ENCODE measurements at places on chromosomes 6 and 20. TPM values are rescaled to one million over a fixed set of nuclear protein-coding genes. Genes with fewer than 3 reads are reported as not detected.

- no peak overlapping the region for H3K4me3 ChIP-seq
- H3K4me1 ChIP-seq, result no peaks in the 10 kb centered on the region
- H3K27ac ChIP-seq, result no peak overlapping the region
- H3K36me3 ChIP-seq, result no peaks in the 10 kb centered on the region
- peaks cover 4% of the 10 kb centered on the region for H3K27me3 ChIP-seq
- DNase-seq, result peak; percentile 23
Measured at GRCh38 chr6:7268816-7269555, 44.0 kb downstream of the SSR1 start.

DNA sequence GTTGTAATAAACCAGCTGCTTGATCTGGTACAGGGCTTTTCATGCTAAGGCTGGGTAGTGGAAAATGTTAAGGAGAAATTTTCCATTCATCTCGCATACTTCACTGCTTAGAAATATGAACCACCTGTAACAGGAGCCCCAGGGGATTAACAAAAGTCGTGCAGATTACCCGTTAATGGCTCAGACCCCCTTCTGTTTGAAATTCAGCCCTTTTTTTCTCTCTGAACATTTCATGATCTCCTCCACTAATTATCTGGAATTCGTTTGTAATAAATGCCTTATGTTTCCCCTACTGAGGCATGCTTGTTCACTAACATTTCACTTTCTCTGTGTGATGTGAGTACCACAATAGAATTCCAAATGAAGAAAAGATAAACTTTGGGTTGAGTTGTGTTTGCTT lies 336.4 kb upstream of the HSF2 start:
- H3K36me3 ChIP-seq, result no peaks in the 10 kb centered on the region
- H3K27ac ChIP-seq, result no peak overlapping the region
- no peaks in the 10 kb centered on the region for H3K4me1 ChIP-seq
- H3K4me3 ChIP-seq, result no peak overlapping the region

- H3K27me3 ChIP-seq, result peaks cover 19% of the 10 kb centered on the region
- peaks cover 27% of the 10 kb centered on the region for H3K4me1 ChIP-seq
- DNase-seq, result no peak
- no peak overlapping the region for H3K4me3 ChIP-seq
- no peaks in the 10 kb centered on the region for H3K36me3 ChIP-seq
- H3K27ac ChIP-seq, result no peak overlapping the region
Measured at GRCh38 chr6:43250992-43251373, 7.7 kb downstream of the TTBK1 start.

DNA sequence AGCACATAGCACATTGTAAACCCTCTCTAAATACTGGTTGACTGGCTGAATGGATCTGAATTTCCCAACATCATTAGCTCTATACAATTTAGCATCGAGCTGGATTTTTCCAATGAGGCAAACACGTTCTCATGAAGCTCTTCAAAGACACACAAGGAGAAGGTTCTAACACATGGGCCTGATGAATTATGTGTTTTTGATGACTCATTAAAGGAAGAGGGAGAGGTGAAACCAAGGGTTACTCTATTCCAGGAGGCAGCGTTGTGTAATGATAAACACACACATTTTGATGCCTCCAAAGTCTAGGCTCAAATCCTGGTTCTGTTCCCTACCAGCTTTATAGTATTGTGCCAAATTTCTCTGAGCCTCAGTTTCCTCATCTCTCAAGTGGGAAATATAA lies 84.3 kb downstream of the PFDN4 start:
- no peak for DNase-seq
- H3K4me3 ChIP-seq, result no peak overlapping the region
- H3K36me3 ChIP-seq, result no peaks in the 10 kb centered on the region
- no peaks in the 10 kb centered on the region for H3K4me1 ChIP-seq

DNA sequence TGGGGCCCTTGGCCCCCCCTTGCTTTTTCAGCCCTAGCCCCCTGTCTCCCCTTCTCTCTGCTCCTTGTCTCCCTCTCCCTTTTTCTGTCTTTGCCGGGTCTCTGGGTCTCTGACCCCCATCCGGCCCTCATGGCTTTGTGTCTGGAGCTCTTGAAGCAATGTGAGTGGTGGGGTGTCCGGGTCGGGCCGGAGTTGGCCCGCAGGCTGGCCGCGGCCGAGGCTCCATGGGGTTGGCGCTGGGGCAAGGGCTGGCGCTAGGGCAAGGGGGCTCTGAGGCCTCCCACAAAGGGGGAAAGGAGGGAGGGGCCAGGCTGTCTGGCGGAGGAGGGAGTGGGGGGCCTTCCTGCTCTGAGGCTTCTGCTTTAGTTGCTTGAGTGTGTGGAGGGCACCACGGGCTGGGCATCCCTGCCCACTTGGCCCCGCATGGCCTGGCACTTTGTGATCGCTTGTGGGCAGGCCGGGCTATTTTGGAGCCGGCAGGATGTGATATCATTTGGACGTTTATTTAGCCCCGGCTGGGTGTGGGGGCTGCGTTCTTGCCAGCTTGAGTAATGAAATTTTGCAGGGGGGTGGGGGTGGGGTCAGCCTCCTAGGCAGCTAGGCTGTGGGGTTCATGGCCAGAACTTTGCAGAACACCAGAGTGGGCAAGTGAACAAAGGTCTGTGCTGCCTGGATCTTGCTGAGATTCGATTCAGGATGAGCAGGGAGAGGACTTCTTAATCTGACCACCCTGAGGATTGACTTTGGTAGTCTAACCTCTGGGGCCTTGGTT lies 78.7 kb upstream of the MYL9 start:
- DNase-seq, result no peak
- no peaks in the 10 kb centered on the region for H3K27me3 ChIP-seq
- H3K4me1 ChIP-seq, result peaks cover 62% of the 10 kb centered on the region
- no peaks in the 10 kb centered on the region for H3K36me3 ChIP-seq

The TMEM244 gene
- total RNA-seq, result 0.73 TPM

- peaks cover 46% of the 10 kb centered on the region for H3K4me1 ChIP-seq
- peaks cover 15% of the 10 kb centered on the region for H3K36me3 ChIP-seq
- DNase-seq, result no peak
- H3K4me3 ChIP-seq, result no peak overlapping the region
- H3K27me3 ChIP-seq, result no peaks in the 10 kb centered on the region
Measured at GRCh38 chr20:38092915-38093314, 59.4 kb downstream of the RPRD1B start.

- peaks cover 6% of the 10 kb centered on the region for H3K36me3 ChIP-seq
- no peak overlapping the region for H3K4me3 ChIP-seq
- no peaks in the 10 kb centered on the region for H3K27me3 ChIP-seq
- peaks cover 4% of the 10 kb centered on the region for H3K4me1 ChIP-seq
- DNase-seq, result no peak
Measured at GRCh38 chr6:139433631-139434419, 59.4 kb upstream of the CITED2 start.

- no peak for DNase-seq
- no peaks in the 10 kb centered on the region for H3K4me1 ChIP-seq
- no peak overlapping the region for H3K27ac ChIP-seq
- H3K36me3 ChIP-seq, result no peaks in the 10 kb centered on the region
Measured at GRCh38 chr6:37761554-37762271, 57.8 kb upstream of the ZFAND3 start.

DNA sequence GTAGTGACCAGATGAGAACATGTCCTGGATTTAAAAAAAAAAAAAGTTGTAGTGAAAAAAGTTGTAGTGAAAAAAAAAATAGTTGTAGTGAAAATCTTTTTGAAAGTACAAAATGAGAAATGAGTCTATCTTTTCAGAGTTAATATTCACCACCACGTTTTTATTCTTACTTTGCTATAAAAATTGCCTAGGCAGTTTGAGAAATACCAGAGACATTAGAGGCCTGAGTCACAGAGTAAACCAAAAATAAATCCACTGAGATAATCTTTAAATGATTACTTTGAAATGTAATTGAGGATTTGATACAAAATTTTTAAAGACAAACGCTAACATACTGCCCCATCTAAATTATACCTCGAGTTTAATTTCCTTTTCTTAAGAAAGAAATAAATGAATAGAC lies 101.2 kb upstream of the TIAM2 start:
- no peak for DNase-seq
- H3K27me3 ChIP-seq, result no peaks in the 10 kb centered on the region
- H3K4me3 ChIP-seq, result no peak overlapping the region
- no peaks in the 10 kb centered on the region for H3K4me1 ChIP-seq
- H3K36me3 ChIP-seq, result no peaks in the 10 kb centered on the region

DNA sequence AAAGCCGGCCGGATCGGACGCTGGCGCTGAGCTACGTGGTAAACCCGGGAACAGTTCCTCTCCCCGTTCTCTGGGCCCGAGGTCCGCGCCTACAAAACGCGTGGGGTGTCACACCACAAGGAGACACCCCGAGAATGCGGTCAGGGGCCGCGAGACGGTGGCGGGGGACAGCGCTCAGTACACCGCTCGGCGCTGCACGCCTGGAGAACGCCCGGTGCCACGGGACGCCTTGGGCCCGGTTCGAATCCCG lies 670 bp downstream of the NCOA5 start:
- peaks cover 47% of the 10 kb centered on the region for H3K4me1 ChIP-seq
- peak overlapping the region; percentile 79 for H3K4me3 ChIP-seq
- peak overlapping the region; percentile 84 for H3K27ac ChIP-seq

DNA sequence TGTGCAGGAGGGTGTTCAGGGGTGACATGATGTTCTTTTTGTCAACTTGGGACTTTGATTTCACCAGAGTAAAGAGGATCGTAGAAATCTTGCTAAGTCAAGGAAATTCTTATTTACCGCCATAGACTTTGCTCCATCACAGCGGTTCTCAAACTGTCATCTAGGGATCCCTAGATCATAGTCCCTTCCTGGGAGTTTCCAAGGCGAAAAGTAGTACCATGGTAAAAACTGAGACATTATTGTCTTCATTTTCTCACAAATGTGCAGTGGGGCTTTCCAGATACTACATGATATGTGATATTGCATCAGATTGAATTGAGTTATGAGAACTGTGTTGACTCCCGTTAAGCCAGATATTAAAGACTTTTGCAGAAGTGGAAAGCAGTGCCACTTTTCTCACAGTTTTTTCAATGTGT lies 79.7 kb downstream of the JARID2 start:
- H3K4me3 ChIP-seq, result no peak overlapping the region
- H3K27me3 ChIP-seq, result no peaks in the 10 kb centered on the region
- H3K4me1 ChIP-seq, result peaks cover 80% of the 10 kb centered on the region
- peaks cover 12% of the 10 kb centered on the region for H3K36me3 ChIP-seq

DNA sequence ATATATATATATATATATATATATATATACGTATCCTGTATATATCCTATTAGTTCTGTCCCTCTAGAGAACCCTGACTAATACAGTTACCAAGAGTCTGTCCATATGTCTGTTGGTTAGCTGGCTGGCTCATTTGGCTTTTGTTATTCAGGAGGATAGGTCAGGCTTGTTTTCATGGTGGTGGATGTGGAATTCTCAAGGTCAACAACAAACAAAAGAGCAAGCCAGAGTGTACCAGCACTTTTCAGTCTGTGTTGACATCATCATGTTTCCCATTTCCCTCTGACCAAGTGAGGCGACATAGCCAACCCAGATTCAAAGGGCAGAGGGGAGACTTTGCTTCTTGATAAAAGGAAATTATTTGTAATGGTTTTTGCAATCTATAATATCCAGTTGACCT lies 88.5 kb upstream of the PTCHD4 start:
- H3K27me3 ChIP-seq, result no peaks in the 10 kb centered on the region
- no peak overlapping the region for H3K4me3 ChIP-seq
- no peaks in the 10 kb centered on the region for H3K36me3 ChIP-seq
- H3K4me1 ChIP-seq, result no peaks in the 10 kb centered on the region
- no peak for DNase-seq

DNA sequence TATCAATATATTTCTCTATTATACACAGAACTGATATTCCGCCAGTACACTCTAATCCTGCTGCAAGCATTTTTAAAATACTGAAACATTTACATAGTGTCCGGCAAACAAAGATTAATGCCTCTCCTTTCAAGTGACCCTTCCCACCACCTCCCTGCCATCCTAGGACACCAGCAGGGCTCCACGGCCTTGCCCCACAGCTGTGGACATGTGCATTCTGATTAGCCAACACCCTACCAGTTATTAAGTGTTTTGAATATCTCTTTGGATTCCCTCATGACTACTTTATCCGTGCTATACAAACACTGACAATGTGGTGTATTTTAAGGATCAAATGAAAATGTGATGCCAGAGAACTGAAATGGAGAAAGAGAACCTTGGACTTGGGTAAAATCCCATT lies 615.1 kb downstream of the KIF16B start:
- H3K4me3 ChIP-seq, result no peak overlapping the region
- H3K27ac ChIP-seq, result no peak overlapping the region
- no peaks in the 10 kb centered on the region for H3K4me1 ChIP-seq
- H3K27me3 ChIP-seq, result no peaks in the 10 kb centered on the region

DNA sequence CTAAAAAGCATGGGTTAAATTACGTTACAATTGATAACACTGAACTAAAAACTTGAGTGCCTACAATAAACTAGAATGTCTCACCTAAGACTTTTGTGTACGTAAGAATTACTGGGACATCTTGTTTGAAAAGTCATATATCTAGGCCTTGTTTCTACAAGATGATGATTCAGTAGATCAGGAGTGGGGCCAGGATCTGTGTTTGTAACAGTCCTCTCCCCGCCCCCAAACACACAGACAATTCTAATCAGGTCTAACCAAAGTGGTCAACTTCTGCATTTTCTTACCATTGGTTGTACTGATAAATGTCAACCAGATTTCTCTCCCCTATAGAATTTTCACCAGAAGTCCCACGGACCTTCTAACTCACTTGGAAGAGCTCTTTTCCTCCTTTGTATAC lies 56.9 kb downstream of the RAMACL start:
- no peak for DNase-seq
- no peaks in the 10 kb centered on the region for H3K4me1 ChIP-seq
- H3K27ac ChIP-seq, result no peak overlapping the region

The PLTP gene
- total RNA-seq, result 3.2 TPM

The GSTA3 gene
- total RNA-seq, result not detected

Data from activated CD8-positive, alpha-beta memory T cell treated with anti-CD3 and anti-CD28 coated beads, Interleukin-2, amount 10 ng/mL, durations not matched to agents 7 days and 5 days (primary cell).